Thoracic aorta (tissue), 2 donors: ENCODE measurements at places on chromosomes 2 and 18. TPM values are rescaled to one million over a fixed set of nuclear protein-coding genes. Genes with fewer than 3 reads are reported as not detected.

DNA sequence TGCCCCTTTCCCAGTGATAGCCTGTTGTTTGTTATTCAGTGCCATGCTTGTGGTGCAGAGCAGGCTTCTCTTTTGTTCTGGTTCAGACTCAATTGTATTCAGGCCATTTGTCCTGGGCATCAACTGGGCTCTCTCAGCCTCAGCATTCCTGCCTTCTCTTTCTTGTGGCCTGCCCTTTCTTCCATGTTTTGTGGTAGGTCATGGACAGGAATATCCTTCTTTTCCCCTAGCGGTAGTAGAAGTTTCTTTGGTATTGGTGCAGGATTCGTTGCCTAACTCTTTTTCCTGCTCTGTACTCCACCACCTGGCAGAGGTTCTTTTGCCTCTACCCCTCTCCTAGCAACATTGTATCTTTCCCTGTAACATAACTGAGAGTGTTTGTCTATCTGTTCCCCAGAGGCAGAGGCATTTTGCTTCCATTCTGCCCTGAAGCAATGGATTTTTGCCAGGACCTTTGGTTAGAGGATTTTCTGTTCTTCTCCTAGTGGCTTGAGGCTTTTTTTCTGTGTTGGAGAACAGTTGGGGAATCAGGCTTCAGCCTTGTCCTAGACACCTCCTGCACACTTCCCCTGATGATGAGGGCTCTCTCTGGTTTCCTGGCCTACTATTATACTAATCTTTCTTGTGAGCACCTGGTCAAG lies 68.5 kb downstream of the NCOA1 start:
- H3K4me1 ChIP-seq, result peaks cover 16% of the 10 kb centered on the region
- no peak for DNase-seq
- H3K27me3 ChIP-seq, result no peaks in the 10 kb centered on the region
- H3K36me3 ChIP-seq, result no peaks in the 10 kb centered on the region
- H3K27ac ChIP-seq, result no peak overlapping the region

- DNase-seq, result no peak
- no peak overlapping the region for H3K4me3 ChIP-seq
- no peak overlapping the region for H3K27ac ChIP-seq
- no peaks in the 10 kb centered on the region for H3K27me3 ChIP-seq
- H3K36me3 ChIP-seq, result no peaks in the 10 kb centered on the region
These were observed 931.7 kb upstream of the CHAC2 start for GRCh38 chr2:52835909-52836308.

DNA sequence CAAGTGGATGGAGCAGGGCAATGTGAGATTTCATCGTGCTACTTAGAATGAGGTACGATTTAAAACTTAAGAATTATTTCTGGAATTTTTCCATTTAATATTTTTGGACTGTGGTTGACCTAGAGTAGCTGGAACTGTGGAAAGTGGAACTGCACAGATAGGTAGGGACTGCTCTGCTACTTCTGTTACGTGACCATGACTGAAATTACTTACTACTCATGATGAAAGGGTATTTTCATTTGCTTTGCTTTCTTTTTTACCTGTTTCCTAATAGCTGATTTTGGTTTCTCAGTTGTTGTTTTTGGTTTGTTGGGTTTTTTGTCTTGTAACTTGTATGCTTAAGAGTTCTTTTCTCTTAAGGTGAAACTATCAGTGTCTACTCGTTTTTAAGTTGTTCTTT lies 11.4 kb downstream of the UBE2E3 start:
- peaks cover 18% of the 10 kb centered on the region for H3K4me1 ChIP-seq
- no peaks in the 10 kb centered on the region for H3K36me3 ChIP-seq
- DNase-seq, result no peak
- H3K27ac ChIP-seq, result no peak overlapping the region
- no peaks in the 10 kb centered on the region for H3K27me3 ChIP-seq
- no peak overlapping the region for H3K4me3 ChIP-seq

DNA sequence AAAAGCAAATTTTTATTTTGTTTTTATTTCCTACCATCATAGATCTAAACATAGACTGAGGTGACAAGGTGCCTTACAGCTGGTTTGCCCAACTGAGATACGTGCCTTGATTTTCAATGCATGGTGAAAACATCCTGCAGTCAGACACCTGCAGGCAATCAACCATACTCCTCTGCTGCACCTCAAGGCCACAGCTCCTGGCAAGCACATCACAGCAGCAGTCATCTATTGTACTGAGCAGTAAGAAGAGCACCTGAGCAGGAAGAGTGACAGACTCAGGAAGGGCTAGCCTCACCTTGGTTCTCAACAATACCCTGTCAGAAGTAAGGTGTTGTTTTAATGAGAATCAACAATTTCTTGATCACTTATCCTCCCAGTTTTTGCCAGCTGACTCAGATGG lies 1206.8 kb upstream of the NRXN1 start:
- no peaks in the 10 kb centered on the region for H3K27me3 ChIP-seq
- DNase-seq, result no peak
- H3K4me3 ChIP-seq, result no peak overlapping the region
- no peaks in the 10 kb centered on the region for H3K4me1 ChIP-seq
- no peak overlapping the region for H3K27ac ChIP-seq

GRCh38 chr2:118841828-118842461 lies 5.5 kb downstream of the EN1 start:
- H3K36me3 ChIP-seq, result no peaks in the 10 kb centered on the region
- H3K4me3 ChIP-seq, result peak overlapping the region; percentile 63
- H3K27me3 ChIP-seq, result peaks cover 39% of the 10 kb centered on the region
- peaks cover 22% of the 10 kb centered on the region for H3K4me1 ChIP-seq

DNA sequence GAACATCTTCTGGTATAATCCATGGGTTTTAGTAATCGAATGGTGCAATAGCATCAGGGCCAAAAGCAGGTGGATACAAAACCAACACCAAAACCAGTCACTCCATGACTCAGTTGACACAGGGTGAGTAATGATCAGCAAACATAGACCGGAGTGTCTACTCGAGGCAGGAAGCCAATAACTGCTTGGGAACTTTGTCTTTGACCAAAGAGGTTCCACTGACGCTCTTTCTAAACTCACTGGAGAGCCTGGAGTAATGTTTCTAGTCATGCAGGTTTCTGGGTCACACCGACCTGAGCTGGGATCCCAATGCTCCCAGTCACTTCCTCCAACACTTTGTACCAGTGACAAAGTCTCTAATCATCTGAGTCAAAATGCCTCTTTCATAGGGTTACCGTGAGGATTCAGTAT lies 30.9 kb downstream of the MREG start:
- H3K27me3 ChIP-seq, result no peaks in the 10 kb centered on the region
- no peaks in the 10 kb centered on the region for H3K36me3 ChIP-seq
- no peak overlapping the region for H3K27ac ChIP-seq
- no peak for DNase-seq
- H3K4me3 ChIP-seq, result no peak overlapping the region

DNA sequence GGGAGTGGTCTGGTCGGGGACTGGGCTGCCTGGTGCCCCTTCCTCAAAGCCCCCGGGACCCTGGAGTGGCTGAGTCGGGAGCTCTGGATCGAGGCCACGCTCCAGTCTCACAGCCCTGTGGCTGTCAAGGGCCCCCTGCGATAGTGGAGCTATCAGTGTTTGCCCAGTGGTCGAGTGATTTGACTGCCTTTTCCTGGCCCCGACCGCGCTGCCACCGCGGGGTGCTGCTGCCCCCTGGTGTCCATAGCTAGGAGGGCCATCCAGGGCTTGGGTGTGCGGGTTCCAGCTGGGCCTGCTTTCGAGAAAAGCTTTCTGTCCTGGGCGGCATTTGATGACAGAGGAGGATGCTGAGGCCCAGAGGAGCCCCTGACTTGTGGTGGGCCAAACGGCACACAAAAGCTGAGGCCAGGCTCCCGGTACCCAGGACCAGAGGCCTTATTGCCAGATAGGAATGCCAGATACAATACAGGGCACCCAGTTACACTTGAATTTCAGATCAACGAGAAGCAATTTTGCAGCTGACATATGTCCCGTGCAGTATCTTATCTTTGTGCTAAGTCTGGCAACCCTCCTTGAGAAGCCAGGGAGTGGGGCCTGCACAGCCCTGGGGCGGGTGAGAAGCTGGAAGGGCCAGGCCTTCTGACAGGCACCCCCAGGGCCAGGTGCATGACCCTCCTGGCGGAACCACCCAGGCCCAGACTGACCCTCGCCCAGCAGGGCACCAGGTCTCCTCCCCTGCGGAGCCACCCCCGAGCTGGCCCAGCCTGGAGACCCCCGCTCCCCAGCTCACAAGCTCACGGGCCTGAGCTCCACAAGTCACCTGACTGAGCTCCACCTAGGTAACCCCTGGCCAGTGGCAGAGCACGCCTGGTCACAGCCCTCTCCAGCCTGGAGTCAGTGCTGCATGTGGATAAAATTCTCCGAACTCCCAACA lies 13.0 kb downstream of the ODC1 start:
- no peak overlapping the region for H3K27ac ChIP-seq
- H3K4me1 ChIP-seq, result peaks cover 16% of the 10 kb centered on the region
- peaks cover 7% of the 10 kb centered on the region for H3K36me3 ChIP-seq
- H3K27me3 ChIP-seq, result no peaks in the 10 kb centered on the region

GRCh38 chr18:12409469-12409868 lies 1.7 kb downstream of the PRELID3A start:
- H3K27me3 ChIP-seq, result no peaks in the 10 kb centered on the region
- no peaks in the 10 kb centered on the region for H3K36me3 ChIP-seq
- no peak overlapping the region for H3K27ac ChIP-seq
- no peak overlapping the region for H3K4me3 ChIP-seq
- H3K4me1 ChIP-seq, result peaks cover 22% of the 10 kb centered on the region
- no peak for DNase-seq

DNA sequence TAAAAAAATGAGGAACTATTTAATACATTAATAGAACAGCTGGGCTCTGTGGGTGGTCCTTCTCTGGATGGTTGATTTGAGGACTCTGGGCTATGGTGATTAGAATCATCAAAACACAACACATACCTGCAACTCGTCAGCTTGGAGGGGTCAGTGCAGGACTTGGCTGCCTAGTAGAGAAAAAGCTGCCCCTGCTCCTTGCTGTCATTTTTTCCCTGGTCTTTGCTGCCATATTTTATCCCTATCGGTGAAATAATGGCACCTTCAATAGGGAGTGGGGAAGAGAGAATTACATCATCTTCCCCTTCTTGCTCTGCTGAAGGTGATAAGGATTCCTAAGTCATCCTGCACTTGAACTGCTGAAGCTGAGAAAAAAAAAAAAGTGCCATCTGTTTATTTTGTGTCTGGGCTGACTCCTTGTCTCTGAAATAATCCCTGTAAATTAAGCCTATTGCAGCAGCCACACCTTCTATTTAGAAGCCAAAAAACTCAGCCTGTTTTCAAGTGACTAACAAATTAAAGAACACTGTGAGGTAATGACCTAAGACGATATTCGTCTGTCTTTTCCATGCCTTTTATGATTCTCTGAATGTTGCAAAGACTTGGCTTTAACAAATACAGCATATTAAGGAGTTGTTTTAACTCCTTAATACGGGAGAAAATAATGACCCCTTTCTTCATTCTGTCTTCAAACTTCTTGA lies 89.3 kb downstream of the ACVR1 start:
- no peak overlapping the region for H3K4me3 ChIP-seq
- no peak for DNase-seq
- H3K4me1 ChIP-seq, result peaks cover 54% of the 10 kb centered on the region
- H3K36me3 ChIP-seq, result no peaks in the 10 kb centered on the region
- H3K27me3 ChIP-seq, result no peaks in the 10 kb centered on the region

DNA sequence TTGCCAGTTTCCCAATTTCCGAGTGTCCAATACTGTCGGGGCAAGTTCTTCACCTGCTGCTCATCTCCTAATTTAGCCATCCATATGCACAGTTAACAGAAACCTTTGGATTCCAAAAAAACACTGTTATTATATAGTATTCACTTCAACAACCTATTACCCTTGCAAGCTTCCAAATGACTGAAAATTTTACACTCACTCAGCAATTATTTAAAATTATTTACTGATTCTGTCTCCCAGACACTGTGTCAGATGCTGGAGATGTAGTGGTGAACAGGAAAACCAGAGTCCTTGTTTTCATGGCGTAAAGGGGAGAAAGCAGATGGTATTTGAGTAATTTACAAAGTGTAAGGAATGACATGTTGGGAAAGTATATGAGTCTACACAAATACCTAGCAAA lies 53.7 kb upstream of the BMPR2 start:
- peaks cover 11% of the 10 kb centered on the region for H3K36me3 ChIP-seq
- no peak overlapping the region for H3K4me3 ChIP-seq
- no peaks in the 10 kb centered on the region for H3K27me3 ChIP-seq

DNA sequence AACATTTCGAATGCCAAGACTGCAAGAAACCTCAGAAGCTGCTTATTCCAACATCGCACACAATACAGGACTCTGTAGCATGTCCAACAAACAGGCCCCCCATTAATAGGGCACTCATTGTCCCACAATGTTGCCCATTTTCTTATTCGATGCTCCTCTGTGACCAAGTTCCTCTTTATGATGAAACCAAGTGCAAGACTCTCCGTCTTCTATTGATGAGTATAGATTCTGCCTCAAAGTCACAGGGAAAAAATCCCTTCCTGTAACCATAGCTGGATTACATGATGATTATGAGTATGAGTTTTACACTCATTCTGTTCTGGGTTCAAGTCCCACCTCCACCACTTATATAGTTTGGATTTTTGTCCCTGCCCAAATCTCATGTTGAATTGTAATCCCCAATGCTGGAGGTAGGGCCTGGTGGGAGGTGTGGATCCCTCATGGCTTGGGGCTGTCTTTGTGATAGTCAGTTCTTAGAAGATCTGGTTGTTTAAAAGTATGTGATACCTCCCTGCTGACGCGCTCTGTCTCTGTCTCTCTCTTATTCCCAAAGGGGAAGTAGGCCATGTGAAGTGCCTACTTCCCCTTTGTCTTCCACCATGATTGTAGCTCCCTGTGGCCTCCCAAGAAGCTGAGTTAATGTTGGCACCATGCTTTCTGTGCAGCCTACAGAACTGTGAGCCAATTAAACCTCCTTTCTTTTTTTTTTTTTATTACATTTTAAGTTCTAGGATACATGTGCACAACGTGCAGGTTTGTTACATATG lies 148.7 kb downstream of the OSR1 start:
- peaks cover 3% of the 10 kb centered on the region for H3K36me3 ChIP-seq
- no peak for DNase-seq
- H3K27me3 ChIP-seq, result no peaks in the 10 kb centered on the region
- H3K27ac ChIP-seq, result no peak overlapping the region

DNA sequence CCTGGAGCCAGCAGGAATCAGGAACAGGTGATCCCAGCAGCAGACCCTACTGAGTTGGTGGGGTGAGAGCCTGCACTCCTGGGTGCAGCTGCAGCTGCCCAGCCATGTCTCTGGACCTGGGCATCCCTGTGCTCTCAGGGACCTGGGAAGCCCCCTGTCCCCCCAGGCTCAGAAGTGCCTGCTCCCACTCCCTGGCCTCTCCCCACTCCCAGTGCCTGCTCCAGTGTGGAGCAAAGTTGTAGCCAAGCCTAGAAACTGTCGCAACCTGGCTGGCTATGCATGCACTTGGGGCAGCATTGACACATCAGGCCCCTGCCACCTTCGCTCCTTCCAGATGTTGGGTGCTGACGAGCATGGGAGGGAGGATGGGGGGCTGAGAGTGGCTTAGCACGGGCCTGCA lies 1124.7 kb upstream of the ACVR2A start:
- no peaks in the 10 kb centered on the region for H3K4me1 ChIP-seq
- no peak for DNase-seq
- H3K4me3 ChIP-seq, result no peak overlapping the region
- no peaks in the 10 kb centered on the region for H3K36me3 ChIP-seq
- no peaks in the 10 kb centered on the region for H3K27me3 ChIP-seq

RAB11FIP5 gene
- 78.8 TPM for total RNA-seq

GLB1L gene
- 13.7 TPM for total RNA-seq

FAP gene
- 37.6 TPM for total RNA-seq

EGR4 gene
- not detected for total RNA-seq

GATA6 gene
- total RNA-seq, result 92.7 TPM

ARHGAP28 gene
- 0.41 TPM for total RNA-seq
